H4 (cell line): ENCODE measurements at places on chromosomes 5 and 9. TPM values are rescaled to one million over a fixed set of nuclear protein-coding genes. Genes with fewer than 3 reads are reported as not detected.

GRCh38 chr9:83449166-83449565 lies 89.0 kb downstream of the FRMD3 start:
- DNase-seq = no peak

- DNase-seq = peak; percentile 90
Observed at GRCh38 chr5:41527201-41527779, 16.9 kb upstream of the PLCXD3 start.

DNA sequence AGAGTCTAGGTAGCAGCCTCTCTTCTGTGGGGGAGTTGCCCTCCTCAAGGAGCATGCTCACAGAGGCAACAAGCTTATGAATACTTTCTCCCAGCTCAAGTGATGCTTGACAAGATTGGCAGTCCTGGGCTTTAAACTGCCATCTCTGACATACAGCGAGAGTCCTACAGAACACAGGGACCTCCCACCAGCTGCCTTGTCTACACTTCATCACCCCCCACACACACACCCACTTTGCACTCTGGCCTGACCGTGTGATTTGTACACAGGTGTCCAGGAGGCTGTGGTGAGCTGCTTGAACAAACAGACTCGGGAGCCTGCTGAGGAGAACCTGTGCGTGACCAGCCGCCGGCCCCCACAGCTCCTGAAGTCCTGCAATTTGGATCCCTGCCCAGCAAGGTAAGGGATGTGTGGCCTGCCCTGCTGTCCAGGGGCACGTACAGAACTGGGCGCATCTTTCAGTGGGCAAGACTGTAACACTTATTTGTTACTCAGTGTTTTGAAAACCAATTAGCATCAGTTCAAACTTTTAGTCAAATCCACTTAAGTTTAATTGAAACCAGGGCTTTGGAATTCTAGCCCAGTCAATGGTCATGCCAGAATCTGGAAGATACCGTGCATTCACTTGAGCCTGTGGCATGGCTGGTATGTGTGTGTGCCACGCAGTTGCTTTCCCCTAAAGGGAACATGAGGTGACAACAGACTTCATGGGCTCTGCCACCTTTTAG lies 247.5 kb downstream of the ADAMTSL1 start:
- DNase-seq = no peak

TRPM3 gene
- 0.06 and 0.14 TPM in 2 replicates for total RNA-seq

- no peak for DNase-seq
Observed at GRCh38 chr9:23587433-23587832, 238.6 kb downstream of the ELAVL2 start.

DNA sequence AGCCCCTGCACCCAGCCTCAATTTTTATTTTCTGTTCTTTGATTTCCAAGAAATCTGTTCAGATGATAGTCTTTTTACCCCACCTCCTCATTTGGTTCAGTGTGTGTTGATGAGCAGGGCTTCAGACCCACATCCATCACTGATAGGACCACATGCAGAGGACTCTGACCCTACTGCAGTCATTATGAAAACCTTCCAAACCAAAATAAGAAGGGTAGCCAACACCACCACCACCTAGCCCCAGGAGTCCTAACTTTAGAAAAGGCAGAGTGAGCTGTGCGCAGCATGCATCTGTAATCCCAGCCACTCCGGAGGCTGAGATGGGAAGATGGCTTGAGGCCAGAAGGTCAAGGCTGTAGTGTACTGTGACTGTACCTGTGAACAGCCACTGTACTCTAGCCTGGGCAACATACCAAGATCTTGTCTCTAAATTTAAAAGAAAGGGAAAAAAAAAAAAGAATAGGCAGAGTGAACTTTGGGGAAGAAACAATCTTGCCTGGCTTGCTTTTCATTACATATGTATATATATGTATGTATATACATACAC lies 13.0 kb downstream of the CDKN2AIPNL start:
- DNase-seq = no peak

CDC25C gene
- total RNA-seq = 21.6 and 25.1 TPM in 2 replicates

GRCh38 chr5:139694556-139695177 lies 46.5 kb downstream of the CXXC5 start:
- no peak for DNase-seq
